ENCODE measurements at places on chromosomes 11 and 22.

DNA sequence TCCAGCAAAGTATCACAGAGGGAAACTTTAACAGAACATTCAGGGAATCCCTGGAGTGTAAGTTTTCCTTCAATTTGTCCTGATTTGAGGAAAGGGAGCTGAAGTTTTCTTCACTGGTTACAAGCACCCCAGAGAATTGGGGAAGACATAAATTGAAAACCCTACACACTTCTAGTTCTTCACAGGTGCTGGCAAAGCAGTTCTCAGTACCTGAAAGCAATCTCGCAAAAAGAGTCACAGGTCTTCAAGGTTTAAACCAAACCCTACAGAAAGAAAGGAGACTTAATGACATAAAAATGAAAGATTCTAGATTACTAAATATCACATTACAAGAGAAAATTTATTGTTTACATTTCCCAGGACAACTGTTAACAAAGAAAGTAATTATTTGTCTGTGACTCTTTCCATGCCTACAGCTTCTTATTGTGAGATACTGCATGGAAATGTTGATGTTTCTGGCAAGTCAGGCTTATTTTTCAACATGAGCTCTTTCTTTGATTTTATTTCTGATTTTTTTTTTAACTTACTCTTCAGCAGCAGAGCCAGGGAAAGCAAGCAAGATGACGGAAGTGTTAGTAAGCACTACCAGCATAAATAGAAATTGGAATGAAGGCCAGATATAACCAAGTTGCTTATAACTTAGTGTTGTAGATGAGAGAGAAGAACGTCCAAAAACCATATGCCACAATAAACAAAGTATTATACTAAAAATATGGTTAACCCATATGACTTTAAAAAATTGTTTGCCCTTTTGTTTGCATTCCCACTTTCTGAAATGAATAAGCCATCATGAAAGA is 44.1 kb downstream of the FANCF start:
- no peak for DNase-seq

DNA sequence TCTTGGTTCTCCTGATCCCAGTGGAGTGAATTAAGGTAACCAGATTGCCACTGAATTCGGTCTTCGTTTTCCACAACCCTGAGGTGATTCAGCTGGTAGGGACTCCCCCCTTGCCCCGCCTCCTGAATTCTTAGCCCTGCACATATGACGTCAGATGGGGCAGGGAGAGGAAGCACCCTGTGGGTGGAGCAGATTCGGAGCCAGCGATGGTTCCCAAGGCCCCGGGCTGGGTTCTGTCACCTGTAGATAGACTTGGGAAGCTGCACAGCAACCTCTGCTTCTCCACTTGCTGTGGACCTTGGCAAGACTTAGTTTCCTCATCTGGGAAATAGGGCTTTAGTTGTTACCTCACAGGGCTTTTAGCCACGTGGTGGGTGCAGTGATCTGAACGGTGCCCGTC is 67.8 kb downstream of the CTTN start:
- no peak for DNase-seq

DNA sequence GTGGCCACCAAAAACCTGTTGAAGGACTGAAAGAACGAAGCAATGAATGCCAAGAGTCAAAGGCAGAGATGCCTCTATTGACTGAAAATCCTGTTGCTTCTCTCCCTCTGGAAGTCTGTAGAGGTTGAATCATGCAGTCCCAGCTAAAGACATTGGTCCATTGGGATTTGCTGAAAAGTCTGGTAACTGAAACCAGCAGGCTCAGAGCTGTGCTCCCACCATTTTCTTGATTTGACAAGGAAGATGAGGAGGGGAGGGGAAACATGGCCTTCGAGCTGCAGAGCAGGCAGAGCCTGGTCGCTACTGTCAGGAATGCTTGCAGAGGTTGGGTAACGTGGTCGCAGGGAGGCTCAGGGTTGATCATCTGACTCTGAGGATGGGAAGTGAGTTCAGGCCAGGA is 72.8 kb upstream of the CSNK2A3 start:
- DNase-seq, result no peak

- DNase-seq, result no peak
Measured at GRCh38 chr22:46578824-46579561, 41.2 kb upstream of the GRAMD4 start.

GRCh38 chr22:50674130-50674500 is 1.5 kb downstream of the SHANK3 start:
- DNase-seq, result no peak

GRCh38 chr22:22344430-22344829 is 99.8 kb downstream of the VPREB1 start:
- no peak for DNase-seq

DNA sequence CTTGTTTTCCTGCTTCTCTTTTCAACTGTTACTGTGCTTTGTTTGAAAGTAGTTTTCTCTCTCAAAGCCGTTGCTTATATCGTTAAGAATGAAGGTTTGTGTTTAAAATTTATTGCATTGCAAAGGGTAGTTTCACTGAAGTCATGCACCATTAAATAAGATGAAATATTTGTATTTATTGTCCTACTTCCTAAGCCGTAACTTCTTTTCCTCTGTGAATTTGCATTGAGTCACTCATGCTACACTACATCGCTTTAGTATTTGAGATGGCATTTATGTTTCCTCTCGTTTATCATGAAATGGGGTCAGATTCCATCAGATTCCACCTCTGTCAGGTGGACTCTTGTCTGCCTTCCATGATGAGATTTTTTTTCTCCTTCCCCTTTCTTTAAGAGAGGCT is 65.8 kb upstream of the RASSF10 start:
- DNase-seq, result no peak

- no peak for DNase-seq
Measured at GRCh38 chr11:110507328-110507727, 77.6 kb downstream of the FDX1 start.

DNA sequence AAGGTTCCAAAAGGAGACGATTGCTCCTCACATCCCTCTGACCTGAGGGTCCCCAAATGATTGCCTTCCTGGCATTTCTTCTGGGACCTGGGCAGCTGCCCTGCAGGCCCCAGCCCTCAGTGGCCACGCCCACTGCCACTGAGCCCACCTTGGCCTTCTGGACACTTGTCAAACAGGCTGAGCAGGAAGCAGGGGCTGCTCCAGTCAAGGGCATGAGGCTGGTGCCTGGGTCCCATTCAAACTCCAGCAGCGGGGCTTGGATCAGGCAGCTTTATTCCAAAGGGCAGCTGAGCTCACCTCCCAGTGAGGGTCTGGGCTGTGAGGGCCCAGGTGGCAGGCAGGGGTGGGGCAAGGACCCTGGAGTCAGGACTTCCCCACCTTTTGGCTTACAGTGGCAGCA is 13.6 kb downstream of the KCTD17 start:
- no peak for DNase-seq

GRCh38 chr22:38034278-38034882 is 22.8 kb upstream of the PICK1 start:
- DNase-seq, result no peak

DNA sequence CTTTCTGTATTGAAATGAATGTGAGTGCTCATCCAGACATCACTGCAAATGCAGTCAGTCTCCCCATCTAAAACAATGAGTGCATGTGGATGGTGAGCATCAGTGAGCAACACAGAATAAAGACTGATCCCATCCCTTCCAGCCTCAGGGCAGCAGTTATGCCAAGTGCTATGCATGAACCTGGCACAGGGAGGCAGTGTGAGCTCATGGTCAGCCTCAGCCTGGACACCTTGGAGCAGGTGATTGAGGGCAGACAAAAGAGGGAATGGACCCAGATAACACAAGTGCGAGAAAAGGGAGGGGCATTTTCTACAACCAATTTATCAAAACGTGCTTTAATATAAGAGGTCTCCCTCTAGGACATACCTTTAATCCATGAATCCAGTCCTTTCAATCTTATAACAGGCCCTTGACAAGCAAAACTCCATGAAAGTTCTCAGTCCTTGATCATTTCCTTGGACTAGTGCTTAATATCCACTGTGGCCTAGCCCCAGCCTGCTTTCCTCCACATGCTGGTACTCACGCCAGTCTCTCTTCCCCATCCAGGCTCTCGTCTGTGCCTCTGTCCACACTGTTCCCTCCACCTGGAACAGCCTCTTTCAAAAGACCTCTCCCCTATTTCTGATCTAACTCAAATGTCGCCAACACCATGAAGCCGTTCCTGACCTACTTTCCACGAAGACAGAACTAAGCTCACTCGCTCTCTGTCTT is 50.5 kb upstream of the LRRC55 start:
- no peak for DNase-seq

DNA sequence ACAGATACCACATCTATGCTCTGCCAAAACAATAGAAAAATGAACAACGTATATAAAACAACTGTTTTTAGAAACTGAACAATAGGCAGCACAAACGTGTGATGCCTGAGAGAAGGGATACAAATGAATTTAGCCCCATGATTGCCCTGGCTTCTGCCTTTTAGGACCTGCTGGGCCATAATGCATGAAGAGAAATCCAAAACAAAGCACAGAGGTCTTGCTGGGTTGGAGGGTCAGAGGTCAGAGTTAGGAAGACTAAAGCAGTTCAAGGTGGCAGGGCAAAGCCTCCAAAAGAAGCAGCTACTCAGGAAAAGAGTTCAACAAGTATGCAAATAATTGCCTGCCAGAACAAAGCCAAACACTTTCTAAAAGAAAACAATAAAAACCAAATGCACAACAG is 138.5 kb downstream of the TTC28 start:
- no peak for DNase-seq

- DNase-seq, result no peak
Measured at GRCh38 chr11:113504586-113504985, 29.4 kb upstream of the DRD2 start.

GRCh38 chr11:47518212-47518964 is 34.5 kb downstream of the CELF1 start:
- no peak for DNase-seq

GRCh38 chr11:8702598-8702915 is 20.0 kb downstream of the RPL27A start:
- DNase-seq, result no peak

GRCh38 chr11:106101819-106102218 is 24.4 kb downstream of the AASDHPPT start:
- no peak for DNase-seq

GRCh38 chr11:24833573-24833972 is 336.7 kb downstream of the LUZP2 start:
- DNase-seq, result no peak

DNA sequence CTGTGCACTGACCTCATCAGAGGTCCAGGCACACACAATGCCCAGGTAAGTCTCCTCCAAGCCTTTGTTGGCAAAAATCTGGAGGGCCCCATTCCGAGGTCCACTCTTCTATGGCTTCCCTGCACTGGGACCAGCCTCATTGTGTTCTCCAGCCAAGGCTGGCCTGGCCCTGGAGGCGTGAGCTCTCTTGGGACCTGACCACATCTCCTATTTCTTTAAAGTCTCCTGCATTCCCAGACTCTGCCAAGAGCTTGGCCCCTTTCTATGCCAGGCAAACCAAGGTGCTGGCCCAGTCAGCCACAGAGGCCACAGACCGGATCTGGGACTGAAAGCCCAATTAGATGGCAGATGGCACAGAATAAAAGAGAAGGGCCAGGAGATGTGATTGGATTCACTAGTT is 55.1 kb downstream of the C11orf58 start:
- DNase-seq, result no peak

DNA sequence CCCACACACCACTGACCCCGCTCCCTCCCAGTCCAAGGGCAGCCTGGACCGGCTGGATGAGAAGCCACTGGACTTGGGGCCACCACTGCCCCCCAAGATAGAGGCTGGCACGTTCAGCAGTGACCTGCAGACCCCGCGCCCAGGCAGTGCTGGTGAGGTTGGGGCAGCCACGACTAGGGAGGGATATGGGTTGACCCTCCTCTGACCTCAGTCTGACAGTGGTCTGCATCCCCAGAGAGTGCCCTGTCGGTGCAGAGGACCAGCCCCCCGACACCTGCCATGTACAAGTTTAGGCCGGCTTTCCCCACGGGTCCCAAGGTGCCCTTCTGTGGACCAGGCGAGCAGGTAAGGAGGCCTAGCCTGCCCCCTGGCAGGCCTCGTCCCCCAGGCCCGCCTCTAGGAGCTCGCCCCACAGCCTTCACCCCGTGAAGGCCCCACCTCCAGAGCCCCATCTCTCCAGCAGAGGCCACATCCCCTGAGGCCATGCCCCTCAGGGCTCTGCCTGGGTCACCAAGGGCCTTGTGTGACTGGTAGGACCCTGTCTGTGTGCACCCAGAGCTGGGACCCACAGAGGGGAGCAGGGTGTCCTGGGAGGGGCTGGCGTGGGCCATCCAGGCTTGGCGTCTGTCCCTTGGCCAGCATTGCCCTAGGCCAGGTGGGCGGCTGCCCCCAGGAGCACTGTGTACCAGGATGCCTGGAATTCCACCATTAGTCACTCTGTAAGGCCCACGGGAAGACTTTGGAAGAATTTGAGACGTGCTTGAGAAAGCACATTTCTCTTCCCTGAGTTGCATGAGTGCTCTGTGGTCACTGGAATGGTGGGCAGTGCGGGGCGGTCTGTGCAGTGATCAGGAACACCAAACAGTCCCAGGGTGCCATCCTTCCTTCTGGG is 9.4 kb downstream of the CCDC188 start:
- DNase-seq, result no peak

DNA sequence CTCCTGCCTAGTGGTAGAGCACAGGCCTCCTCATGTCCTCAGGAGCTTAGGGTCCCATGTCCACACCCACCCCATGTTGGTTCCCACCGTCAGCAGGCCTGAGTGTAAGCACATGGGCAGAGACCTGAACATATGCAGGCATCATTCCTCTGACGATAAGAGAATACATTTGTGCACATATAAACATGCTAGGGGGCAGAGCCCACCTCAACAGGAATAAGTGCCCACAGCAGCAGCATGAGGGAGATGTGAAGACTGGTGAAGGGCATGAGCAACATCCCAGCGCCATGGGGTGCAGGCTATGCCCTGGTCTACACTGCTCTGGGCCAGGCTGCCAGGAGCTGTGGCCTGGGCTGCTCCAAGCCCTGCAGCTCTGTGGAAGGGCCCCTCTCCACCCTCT is 16.9 kb downstream of the ADORA2A start:
- no peak for DNase-seq

GRCh38 chr22:38740116-38740723 is 15.6 kb downstream of the SUN2 start:
- DNase-seq, result no peak

- DNase-seq, result no peak
Measured at GRCh38 chr22:43820651-43821305, 8.7 kb upstream of the EFCAB6 start.

GRCh38 chr11:15737320-15737719 is 619.0 kb downstream of the SOX6 start:
- no peak for DNase-seq

DNA sequence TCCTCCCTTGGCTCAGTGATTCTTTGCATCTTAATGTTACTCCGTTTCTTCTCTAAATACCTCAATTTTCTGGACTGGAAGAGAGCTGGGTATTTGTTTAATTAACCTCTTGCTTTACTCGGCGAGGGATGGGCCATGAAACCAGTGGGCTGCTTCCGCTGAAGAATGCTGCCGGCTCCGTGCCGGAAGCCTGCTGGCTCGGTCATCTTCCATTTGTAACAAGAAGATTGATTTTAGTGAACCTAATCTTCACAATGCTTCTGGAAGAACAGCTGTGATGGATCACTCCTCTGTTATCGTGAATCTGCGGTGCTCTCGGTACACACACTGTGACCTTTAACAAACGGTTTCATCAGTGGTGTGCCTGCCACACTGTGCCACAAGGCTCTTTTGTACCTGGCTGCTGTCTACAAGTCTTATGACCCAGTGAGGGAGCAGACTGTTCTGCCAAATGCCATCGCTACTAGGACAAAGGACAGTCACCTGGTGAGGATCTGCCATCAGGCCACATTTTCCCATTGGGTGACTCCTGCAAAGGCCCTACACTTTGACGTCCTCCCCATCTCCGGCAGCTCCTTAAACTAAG is 25.3 kb upstream of the PARVB start:
- no peak for DNase-seq

All from stimulated activated CD8-positive, alpha-beta memory T cell treated with anti-CD3 and anti-CD28 coated beads, Interleukin-7, amount 100 ng/mL, for 48 hours (primary cell).